Amniotic stem cell (primary cell): ENCODE measurements at places on chromosomes 1 and 21.

DNA sequence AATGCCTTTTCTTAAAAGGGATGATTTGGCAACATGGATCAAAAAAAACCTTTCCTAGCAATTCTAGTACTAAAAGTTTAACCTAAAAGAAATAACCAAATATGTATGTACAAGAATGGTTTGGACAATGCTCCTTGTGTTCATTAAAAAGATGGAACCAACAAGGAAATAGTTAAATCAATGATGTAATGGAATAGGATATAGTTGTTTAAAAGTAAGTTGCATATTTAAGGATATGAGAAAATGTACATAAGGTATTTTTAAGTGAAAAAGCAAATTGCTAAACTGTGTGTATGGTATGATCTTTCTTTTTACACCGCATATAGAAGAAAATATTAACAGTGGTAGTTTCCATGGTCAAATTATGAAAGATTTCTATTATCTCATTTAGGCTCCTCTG is 12.1 kb downstream of the SLC30A10 start:
- DNase-seq = no peak

- DNase-seq = no peak
Observed at GRCh38 chr1:197096137-197096536, 29.1 kb upstream of the F13B start.

GRCh38 chr1:45765999-45766792 is 15.7 kb upstream of the IPP start:
- DNase-seq = no peak

- DNase-seq = no peak
Observed at GRCh38 chr1:241550318-241550717, 18.1 kb downstream of the KMO start.

DNA sequence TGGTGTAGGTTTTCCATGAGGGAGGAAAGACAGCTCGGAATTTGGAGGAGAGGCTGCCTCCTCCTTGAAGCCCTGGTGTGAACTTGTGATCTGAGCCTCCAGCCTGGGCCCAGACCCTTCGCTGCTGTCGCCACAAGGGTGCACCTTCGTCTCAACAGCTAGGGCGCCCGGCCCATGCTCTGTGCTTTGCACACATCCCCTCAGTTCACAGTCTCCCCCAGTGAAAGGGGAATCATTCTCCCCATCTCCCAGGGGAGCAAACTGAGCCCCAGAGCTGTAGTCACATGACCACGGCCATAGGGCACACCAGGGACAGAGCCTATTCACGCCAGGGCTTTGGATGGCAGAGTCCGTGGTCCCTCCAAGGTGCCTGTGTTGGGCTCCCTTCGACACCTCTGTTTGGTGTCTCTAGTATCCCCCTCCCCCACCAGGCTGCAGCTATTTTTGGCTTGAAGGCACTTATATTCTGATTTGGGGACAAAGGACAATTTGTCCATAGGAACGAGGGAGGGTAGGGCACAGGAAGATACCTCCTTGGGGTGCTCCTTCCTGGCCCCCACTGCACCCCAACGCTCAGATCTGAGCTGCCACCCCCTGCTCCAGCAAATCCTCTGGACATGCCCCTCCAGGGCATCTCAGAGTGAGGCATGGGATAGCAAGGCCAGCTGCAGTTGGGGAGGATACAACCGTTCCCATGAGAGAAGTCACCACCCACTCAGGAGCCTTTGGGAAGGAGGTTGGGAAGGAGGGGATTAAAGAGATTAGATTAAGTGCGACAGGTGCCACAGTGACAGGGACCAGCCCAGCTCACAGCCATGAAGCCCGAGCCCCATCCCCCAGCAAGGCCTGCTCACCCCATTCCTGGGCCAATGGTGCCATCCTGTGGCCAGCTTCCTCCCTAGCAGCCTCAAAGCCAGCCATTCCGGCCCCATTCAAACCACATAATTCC is 15.7 kb downstream of the MATN1 start:
- DNase-seq = peak; percentile 15

GRCh38 chr21:28943631-28944030 is 49.0 kb downstream of the LTN1 start:
- DNase-seq = no peak

- DNase-seq = no peak
Observed at GRCh38 chr1:222106377-222106776, 364.5 kb upstream of the DUSP10 start.

DNA sequence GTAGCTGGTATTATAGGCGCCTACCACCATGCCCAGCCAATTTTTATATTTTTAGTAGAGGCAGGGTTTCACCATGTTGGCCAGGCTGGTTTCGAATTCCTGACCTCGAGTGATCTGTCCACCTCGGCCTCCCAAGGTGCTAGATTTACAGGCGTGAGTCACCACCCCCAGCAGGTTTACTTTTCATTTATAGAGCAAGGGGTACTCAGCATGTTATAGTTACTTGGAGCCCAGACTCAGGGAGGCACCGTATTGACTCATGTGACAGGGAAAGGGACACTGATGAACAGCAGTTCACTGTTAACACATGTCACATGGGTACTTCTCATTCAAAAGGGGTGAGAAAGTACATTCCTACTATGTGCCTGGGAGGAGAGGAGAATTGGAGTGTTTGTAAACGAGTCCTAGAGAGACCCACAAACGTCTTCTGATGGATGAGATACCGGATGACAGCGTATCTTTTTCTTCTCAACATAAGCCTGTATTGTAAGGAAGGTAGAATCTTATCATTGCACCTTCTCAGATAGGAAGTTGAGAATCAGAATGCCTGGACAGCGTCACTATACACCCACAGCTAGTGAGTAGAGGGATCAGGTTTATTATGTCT is 510.0 kb downstream of the USP25 start:
- DNase-seq = no peak

- no peak for DNase-seq
Observed at GRCh38 chr1:194103101-194103500, 916.7 kb upstream of the B3GALT2 start.

DNA sequence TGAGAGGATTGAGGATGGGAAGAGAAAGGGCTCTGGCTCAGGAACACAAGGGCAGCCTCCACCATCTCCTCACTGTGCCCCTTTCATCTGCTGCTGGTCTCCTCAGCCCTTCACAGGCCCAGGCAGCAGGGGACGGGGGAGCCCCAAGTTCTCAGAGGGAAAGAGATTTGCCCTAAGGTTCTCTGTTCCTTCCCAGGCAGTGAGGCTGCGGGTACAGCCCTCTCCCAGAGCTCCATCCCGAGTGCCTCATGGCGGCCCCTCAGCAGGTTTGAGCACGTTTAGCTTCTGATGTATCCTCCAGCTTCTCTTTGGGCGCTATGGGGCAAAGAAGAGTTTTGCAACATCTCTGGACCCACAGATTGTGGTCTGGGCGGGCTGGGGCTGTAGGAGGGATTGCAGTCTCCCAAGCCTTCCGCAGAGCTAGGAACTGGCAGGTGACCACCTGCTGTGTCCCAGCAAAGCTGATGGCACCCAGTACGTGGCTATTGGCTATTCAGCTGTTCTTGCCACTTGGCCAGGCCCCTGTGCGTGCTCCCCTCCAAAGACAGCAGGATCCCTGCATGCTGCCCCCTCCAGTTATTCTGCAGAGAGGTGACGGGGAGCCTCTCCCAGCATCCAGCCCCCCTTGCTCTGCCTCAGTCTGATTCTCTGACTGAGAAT is 10.1 kb downstream of the DISP3 start:
- DNase-seq = no peak

GRCh38 chr1:209341146-209341545 is 242.4 kb upstream of the CAMK1G start:
- DNase-seq = no peak
